Vagina (tissue), 2 donors: ENCODE measurements at places on chromosomes 12 and 14.

GRCh38 chr12:95218150-95219133 is 835 bp downstream of the VEZT start:
- no peak for DNase-seq

DNA sequence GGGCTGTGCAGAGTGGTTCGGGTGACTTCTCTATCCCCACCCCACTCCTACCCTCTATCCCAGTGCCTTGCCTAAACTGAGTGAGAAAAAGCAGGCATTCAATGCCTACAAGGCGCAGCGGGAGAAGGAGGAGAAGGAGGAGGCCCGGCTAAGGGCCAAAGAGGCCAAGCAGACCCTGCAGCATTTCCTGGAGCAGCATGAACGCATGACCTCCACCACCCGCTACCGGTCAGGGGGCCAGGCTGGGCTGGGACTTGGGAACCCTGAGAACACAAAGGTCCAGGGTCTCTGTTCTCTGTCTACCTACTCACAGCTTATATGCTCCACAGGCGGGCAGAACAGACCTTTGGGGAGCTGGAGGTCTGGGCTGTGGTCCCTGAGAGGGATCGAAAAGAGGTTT is 11.7 kb downstream of the PRPF40B start:
- DNase-seq, result no peak

DNA sequence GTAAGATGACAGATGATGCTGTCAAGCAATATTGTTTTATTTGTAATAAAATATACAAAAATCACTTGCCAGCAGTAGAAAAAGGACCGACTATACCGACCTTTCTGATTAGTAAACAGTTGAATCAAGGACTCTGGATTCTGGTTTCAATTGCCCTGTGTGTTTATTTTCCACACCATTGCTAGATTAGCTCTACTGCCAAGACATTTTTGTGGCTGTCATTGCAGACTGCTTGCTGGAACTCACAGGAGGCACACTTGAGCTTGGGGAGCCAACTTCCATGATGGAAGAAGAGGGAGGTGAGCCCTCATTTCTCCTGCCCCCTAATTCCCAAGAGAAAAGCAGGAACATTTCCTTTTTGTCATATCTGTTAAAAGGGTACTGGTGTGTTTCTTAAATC is 51.3 kb downstream of the MAPKAPK5 start:
- no peak for DNase-seq

- DNase-seq, result no peak
Measured at GRCh38 chr14:79749065-79749464, 462.2 kb downstream of the DIO2 start.

DNA sequence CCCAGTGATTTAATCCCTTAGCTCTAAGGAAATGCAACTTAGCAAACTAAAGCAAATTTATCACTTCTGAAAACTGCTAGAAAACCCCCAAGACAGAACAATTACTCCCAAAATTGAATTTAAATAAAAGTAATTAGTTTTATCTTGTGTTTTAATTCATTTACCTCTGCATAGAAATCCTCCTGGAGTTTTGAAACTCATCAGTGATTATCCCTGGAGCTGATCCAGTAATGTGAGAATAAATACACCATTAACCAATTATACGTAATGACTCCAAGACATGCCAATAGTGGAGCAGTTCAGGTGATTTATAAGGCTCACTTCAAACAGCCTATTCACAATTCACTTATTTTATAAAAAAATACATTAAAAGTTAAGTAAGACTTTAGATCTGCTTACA is 855.3 kb upstream of the FLRT2 start:
- DNase-seq, result no peak

DNA sequence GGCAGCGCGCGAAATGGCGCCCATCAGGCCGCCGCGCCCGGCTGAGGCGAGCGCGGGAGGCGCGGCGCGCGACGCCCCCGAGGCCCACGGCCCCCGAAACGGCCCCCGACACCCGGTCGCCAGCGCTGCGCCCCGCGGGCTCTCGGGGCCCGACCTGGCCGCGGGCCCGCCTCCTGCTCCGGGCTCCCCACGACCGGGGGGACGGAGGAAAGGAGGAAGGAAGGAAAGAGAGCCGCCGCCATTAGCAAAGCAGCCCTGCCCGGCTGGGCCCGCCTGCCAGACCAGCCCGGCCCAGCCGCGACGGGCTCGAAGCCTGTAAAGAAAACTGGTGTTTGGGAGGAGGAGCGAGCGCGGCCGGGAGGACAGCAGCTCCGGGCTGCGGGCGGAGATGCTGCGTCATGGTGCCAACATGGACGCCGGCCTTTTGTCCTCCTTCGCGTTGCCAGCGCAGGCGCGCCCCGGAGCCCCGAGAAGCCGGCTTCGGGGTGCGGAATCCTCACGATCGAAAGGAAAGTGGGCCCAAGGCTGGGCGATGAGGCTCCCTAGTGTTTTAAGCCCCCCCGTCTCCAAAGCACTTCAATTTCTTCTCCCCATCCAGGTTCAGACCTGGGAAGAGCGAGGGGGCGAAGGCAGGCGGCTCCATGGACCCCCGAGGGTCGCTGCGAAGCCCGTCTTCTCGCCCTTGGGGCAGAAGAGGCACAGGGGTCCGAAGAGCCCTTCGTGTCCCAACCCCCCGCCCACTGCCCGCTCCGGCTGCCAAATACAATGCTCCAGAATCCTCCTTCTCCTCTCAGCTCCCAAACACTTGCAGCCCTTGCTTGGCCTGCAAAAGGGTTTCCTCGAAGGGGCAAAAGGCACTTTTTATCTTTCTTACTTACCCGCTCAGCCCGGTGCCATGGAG is 2.9 kb upstream of the SETD1B start:
- DNase-seq, result no peak

GRCh38 chr14:73455294-73455693 is 3.1 kb downstream of the NUMB start:
- DNase-seq, result no peak

DNA sequence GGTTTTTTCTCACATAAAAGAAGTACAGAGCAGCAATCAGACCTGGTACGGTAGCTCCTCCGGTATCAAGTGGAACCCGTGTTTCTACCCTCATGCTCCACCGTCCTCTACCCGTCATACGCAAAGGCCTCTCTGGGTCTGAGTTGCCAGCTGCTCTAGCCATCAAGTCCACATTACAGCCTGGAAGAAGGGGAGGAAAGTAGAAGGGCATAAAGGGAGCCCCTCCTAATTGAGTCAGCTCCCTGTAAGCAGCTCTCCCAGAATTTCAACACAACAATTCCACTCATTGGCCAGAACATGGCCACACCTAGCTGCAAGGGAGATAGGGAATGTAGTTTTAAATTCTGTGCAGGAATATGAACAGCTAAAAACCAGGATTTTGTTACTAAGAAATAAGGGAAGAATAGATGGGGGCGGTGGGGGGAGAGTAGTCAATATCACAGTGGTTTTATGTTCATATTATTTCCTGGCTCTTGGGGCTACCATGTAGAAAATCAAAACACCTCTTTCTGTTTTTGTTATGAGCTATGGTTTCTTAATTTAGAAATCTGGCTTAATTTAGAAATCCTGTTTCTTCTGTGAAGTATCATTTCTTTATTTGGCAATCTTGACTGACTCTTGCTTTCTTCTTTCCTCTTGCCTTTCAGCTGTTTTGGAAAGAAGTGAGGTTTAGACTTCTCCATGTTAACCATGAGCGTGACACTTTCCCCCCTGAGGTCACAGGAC is 103.9 kb downstream of the AKAP6 start:
- no peak for DNase-seq

GRCh38 chr12:95446506-95446900 is 27.4 kb upstream of the METAP2 start:
- no peak for DNase-seq

GRCh38 chr14:48398675-48399282 is 723.4 kb upstream of the MDGA2 start:
- DNase-seq, result no peak

DNA sequence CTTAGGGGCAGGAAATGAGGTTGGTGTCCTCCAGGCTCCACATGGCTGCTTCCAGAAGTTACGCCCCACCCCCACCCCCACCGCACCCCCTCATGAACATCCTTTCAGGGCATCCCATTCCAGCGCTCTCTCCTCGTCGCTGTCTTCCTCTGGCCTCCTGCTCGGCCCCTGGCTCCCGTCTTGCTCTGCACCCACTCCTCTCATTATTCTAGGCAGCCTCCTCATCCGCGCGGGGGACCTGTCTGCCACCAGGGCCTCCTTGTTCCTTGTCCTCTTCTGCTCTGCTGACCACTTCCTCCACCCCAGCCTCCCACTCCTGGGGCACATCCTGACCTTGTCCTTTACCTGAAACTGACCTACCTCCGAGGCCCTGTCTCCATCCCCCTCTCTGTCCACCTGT is 29.8 kb upstream of the PLEKHG6 start:
- no peak for DNase-seq

DNA sequence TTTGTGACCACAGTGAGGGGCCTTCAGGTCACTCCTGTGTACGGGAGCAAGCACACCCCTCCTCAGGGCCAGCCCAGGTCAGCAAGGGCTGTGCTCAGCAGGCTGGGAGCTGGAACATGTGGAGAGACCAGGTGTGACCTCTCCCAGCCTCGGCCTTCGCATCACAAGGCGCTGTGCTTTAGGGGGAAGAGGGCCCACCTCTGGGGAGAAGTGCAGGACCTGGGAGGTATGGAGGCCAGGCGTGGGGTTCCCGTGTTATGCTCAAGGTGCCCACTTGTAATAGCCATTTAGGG is 194.6 kb upstream of the PRMT8 start:
- DNase-seq, result no peak

DNA sequence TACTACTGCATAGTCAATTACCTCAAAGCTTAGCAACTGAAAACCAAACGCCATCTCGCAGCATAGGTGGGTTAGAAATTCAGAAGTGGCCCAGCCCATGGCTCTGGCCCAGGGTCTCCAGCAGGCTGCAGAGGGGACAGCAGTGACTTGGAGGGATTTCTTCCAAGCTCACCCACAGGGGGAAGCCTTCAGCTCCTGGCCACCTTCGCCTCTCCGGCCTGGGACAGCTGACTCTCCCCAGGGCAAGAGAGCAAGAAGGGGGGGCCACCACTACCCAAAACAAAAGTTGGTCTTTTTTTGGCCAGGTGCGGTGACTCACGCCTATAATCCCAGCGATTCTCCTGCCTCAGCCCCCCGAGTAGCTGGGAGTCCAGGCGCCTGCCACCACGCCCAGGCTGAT is 32.2 kb upstream of the ANKRD9 start:
- DNase-seq, result no peak

GRCh38 chr12:59121451-59121850 is 201.1 kb upstream of the LRIG3 start:
- DNase-seq, result no peak

DNA sequence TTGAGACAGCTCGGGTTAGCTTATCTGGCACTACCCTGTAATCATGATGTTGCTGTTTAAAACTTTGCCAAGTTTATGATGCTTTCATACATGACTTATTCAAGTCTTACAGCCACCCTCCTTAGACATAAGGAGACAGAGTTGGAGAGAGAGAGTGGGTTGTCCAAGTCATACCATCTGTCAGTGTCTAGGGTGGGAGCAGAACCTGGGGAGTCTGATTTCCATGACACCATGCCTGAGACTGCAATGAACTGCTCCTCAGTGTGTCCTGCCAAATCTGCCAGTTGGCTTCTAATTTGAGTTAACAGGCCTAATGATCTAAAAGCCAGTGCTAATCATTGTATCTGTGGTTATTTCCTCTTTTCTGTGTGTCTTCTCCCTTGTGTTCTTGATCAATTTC is 43.7 kb upstream of the PHC1 start:
- no peak for DNase-seq

DNA sequence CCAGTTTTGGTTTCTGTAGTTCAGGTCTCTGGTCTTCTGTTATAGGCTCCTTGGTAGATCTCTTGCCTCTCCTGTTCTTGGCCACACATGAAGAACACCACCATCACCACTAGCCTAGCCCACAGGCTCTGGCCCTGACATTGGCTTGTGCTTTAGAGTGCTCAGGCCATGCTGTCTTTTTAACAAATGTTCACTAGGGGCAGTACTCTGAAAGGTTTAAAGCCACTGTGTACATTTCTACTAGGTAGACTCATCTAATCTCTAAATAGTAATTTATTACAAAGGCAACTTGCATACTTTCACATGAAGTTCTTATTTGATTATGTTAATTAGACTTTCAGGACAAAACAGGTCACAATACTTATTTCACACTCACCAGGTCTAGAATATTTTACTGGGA is 38.3 kb downstream of the PDE6H start:
- DNase-seq, result no peak

DNA sequence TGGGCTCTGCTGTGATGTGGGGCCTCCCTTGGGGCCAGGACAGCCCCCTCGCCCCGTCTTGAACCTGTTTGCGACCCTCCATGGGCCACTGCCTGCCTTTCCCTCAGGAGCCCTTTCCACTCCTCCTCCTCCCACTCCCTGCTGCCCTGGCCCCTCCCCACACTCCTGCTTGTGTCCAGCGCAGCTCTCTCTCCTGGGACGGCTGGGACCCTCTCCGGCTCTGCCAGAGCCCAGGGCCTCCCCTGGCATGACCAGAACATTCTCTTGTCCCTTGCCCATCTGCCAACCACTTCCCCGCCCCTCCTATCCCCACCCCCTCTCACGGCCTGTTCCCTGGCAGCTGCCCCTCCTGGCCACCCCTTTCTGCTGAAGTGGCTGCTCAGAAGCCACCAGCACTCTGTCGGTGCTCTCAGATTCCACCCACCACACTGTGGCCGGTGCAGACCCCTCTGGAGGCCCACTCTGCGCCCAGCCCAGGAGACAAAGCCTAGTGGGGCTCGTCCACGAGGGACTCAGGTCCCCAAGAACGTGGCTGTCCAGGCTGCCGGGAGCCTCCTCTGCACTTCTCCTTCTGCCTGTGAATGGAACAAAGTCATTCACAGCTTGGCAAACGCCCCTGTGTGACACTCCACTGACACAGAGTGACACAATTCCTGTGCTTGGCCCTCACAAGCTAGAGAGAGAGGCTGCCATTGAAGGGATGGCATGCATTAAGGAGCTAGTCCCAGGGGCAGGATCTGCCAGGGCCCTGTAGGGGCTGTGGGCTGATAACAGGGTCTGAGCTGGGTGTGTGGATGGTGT is 1.4 kb downstream of the ASPG start:
- no peak for DNase-seq

DNA sequence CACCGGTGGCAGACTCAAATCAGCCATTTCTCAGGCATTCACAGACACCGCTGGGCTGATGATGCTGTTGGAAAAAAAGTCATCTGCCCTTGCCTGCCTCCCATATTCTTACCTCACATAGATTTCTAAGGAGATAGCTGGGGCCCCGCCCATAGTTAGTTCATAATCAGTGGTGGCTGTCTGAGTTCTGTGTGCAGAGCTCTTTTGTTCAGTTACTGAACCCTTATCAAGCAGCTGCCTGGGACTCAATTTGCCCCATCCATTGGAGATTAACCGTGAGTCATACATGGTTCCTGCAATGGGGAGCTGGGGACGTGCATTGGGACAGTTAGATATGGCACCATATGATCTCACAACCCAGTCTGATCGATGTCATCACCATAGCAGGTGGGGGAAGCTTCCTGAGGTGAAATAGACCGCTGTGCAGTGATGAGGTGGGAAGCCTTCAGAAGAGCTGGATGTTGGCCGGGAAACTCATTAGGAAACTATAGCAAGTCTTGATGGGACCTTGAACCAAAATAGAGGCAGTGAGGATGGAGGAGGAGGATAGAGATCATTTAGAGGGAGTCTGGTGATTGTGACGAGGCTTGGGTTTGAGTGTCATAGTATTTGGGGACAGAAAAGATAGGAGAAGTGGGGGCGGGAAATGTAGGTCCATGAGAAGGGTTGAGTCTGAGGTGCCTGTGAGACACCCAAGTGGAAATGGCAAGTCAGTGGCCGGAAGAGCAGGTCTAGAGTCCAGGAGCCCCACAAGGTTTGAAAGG is 147.8 kb downstream of the GCH1 start:
- no peak for DNase-seq

GRCh38 chr14:59374048-59374447 is 91.1 kb downstream of the GPR135 start:
- DNase-seq, result no peak

- DNase-seq, result no peak
Measured at GRCh38 chr12:84075991-84076390, 836.6 kb downstream of the SLC6A15 start.

GRCh38 chr12:7844116-7844515 is 28.6 kb downstream of the SLC2A14 start:
- no peak for DNase-seq
